SK-N-DZ (cell line): ENCODE measurements at places on chromosomes 1 and 21.

DNA sequence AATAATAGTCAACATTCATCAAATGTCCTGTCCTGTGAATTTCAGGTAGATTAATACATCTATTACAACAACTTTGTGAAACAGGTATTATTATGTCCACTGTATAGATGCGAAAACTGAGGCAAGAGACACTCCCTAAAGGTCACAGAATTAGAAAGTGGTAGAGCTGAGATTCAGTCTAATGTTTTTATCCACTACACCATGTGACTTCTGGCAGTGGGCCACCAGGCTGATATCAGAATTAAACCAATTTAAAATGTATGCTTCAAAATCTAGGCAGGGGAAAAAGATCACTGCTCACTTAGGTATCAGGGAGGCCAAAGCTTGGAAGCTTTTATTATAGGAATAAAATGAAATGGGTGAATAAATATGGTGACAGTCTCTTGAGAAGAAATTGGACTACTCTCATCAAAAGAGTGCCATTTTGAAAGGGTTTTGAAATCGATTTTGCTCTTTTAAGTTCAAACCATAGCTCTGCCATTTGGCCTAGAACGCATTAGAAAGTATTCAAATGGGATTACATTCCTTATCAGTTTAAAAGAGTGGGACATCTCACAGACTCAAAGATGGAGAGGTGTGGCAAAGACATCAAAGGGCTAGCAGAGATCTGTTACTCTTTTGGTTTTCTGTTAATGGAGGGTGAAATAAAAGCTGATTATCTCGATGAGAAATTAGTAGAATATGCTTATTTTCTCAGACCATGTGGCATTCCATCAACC lies 1.9 kb downstream of the DDAH1 start:
- no peak for DNase-seq

DNA sequence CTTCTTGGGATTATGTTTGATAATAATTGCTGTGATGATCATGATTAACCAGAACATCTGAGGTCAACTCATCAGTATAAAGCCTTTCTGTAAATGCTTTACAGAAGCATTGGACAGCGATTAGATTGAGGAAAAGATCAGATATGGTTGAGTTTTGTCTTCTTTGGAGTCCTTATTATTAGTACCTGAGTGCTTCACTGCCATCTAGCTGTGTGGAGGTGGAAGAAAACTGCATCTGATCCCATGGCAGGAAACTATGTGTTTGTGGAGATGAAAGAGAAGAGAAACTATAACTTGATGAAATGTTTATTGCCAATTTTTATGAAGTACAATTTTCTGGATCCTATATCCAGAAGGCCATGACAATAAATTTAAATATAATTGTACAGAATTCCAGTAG lies 11.4 kb downstream of the FLG2 start:
- no peak for DNase-seq

- DNase-seq = no peak
These were observed 154.3 kb downstream of the COQ8A start for GRCh38 chr1:227094249-227094966.

- DNase-seq = no peak
These were observed 20.6 kb upstream of the RCAN3 start for GRCh38 chr1:24481843-24482610.

GRCh38 chr1:67831850-67832513 lies 1.3 kb downstream of the GNG12 start:
- peak; percentile 30 for DNase-seq

DNA sequence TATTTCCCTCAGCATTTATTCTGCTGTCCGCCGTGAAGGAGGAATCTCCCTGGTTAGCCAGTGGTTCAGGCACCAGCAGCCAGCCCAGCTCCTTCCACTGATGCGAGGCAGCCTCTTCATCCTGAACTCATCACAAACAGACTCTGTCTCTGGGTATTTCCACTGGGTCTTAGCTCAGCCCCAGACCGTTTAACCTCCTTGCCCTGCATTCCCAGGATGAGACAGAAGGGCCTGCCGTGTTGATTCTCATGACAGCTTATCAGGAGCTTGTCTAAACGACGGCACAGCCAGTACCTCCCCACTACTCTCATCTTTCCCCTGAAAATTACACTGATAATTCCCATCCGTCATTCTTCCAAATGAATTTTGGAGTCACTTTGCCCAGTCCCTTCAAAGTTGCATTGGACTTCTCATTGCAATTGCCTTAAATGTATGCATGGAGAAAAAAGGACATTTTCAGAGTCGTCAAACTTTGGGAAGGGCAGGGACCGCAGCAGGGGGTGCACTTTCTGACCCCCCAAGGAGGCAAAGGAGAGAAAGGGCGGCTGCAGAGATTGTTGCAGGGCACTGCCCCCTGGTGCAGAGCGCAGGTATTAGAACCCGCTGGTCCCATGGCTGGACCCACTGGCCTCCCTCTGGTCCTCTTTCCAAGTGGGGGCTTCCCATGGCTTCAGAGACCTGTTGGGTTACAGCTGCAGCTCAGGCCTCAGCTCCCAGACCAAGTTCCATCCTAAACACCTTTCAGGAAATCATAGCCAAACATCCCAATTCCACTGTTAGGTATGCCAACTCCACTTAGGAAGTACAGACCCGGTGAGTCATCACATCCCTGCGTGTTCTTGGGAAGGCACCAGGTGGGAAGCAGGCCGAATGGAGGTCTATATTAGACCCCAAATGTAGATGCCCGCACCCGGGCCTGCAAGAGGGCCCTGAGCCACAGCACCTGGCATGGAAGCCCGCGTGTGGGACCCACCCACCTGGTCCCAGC lies 3.7 kb upstream of the MEGF6 start:
- DNase-seq = no peak

DNA sequence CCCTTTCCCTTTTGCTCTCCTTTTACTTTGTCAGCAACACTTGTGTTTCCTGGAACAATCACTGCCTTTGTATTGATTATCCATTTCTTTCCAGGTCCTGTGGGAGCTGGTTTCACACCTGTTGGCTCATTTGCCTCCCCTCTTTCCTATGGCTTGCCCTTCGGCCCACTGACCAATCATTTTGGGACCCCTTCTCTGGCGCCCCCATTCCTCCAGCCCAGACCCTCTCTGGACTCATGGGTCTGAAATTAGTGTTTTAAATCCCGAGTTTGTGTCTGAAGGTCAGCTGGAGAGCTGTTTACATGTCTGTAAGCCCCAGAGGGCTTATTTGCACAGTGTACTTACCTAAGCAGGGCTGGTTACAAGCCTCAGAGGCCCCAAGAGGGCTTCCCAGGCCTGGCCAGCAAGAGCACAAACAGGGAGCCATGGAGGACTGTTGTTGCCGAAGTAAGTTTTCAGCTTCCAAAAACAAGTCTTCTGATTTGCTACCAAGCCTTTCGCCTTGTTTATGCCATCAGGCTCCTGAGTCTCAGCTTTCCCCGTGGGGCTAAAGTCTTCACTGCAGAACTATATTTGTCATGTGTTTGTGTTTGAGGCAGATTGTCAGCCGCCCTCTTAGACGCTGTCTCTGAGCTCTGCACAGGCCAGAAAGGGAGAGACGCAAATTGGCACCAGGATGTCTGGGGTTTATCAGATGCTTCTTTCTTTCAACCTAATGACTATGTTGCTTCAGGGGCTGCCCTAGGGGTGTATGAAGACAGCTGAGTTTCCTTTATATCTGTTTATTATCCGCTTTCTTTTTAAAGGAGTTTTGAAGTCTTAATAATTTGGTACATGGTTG lies 93.0 kb downstream of the ATP1A1 start:
- DNase-seq = peak; percentile 75

DNA sequence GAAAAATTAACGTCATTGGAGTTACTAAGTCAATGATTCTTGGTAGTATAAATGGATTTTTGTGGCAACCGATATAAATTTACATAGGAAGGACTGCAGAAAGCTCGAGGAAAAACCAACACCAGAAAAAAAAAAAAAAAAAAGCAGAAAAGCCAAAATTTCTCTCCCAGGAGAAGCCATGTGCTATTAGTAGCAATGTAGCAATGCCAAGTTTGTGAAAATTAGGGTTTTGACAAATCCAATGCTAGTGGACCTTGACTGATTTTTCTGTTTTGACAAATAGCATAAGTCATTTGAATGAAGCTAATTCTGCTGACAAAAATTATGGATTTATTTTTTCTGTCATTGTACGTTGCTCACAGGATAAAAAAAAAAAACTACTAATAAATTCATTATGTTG lies 1561.9 kb downstream of the MRPL39 start:
- no peak for DNase-seq

GRCh38 chr1:231073331-231073730 lies 33.3 kb upstream of the FAM89A start:
- no peak for DNase-seq

DNA sequence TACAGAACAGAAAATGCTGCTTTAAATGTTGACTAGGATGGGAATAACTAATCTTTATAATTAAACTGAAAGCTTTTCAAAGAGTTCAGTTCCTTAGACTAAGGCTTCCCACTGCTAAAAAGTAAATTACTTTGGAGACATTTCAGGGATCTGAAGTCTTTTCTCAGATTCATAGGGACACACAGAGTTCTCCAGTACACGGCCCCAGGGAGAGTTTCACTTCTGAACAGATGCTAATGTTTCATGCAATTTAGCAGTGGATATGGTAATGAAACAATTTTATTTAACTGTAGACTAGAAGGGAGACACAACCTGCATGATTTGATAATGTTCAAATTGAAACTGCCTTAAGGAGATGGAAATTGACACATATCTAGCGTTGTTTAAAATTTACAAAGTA lies 1282.6 kb downstream of the NCAM2 start:
- no peak for DNase-seq

DNA sequence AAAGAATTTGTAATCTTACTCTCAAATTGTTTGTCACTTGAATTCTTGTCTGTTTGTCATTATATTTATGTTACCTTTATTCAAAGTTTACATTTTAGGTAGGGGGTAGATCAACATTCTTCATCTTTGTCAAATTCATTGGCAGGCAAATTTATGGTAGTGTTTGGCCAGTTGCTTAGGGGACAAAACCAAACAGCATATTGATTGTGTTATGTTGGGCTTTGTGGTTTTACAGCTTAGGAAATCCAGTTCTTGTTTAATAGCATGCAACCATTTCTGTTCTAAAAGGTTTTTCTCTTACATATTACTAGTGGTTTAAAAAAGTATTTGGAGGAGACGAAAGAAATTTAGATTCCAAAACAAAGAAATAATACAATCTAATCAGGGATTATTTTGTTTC lies 91.4 kb downstream of the HMCN1 start:
- DNase-seq = no peak

GRCh38 chr1:152461544-152461943 lies 47.5 kb upstream of the CRNN start:
- DNase-seq = peak; percentile 45

GRCh38 chr1:231931846-231932454 lies 305.4 kb downstream of the DISC1 start:
- no peak for DNase-seq

GRCh38 chr1:167095368-167095767 lies 1.5 kb downstream of the STYXL2 start:
- no peak for DNase-seq

DNA sequence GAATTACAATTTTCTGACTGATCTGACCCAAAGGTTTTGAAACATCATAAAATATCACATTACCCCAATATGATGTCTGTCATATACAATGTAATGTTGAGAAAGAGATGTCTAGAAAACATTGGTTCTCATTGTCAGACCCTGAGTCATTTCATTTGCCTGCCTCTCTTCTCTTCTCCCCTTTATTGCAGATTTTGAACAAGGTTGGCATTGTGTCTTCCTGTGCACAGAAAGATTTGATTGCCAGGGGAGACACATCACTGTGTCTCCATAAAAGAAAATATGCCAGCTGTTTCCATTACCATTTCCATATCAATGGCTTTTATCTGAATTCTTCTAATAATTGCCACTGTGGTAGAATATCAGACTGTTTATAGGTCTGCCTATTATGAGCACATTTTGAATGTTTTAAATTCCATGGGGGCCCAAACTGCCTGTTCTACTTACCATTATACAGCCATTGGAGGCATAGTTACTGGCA lies 65.6 kb downstream of the IFI44 start:
- DNase-seq = no peak

GRCh38 chr1:53659436-53659835 lies 79.5 kb downstream of the GLIS1 start:
- DNase-seq = no peak

GRCh38 chr1:226674892-226675714 lies 64.0 kb downstream of the ITPKB start:
- DNase-seq = no peak

- DNase-seq = no peak
These were observed 25.7 kb downstream of the HEATR1 start for GRCh38 chr1:236578661-236579060.

- no peak for DNase-seq
These were observed 9.3 kb upstream of the SLX9 start for GRCh38 chr21:44930543-44930981.

DNA sequence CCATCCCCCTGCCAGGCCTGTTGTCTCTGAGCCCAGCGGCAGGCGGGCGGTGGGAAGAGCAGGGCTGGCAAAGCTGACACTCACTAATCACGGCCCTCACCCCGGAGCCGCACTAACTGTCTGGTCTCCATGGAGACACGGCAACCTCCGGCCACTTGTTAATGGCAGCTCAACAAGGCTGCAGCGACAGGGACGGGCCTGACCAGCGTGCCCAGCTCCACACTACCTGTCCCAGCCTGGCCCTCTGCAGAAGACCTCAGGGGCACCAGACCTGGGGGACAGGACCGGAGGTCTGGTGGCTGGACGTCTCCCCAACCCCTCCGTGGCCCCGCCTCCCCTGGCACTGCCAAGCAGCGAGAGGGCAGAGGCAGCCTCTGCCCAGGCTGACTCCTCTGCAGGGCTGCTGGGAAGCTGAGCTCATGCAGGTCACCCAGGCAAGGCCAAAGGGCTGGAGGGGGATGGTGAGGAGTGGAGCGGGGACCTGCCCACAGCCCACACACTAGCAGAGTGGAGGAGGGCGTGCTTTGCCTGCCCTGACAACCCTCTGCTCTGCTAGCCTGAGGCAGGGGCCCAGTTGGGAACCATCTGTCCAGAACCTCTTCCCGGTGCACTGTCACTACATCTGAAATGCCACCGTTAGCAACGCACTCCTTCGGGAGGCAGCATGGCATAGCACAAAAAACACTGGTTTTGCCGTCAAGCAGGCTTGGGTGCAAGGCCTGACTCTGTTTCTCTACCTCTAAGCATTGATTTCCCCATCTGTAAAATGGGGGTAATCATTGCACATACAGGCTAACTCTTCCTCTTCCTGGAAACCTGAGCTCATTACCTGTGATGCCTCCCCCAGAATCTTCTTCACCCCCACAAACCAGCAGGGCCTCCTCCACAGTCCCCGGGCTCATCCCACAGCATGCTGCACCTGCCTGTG lies 29.6 kb upstream of the WASF2 start:
- no peak for DNase-seq

DNA sequence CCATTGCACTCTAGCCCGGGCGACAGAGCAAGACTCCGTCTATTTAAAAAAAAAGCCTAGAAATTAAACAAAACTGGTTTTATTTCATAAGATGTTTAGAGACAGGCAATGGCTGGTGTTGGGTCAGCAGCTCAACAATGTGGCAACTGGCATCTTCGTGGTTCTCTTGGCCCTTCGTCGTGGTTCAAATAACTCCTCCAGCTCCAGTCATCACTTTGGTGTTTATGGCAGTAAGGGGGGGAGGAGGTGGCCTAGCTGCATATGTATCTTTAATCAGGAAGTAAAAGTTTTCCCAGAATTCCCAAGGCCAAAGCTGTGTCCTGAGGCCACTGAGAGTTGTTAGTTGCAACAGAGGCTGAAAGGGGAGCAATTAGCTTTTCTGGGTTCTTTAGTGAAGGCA lies 13.0 kb upstream of the LTN1 start:
- no peak for DNase-seq
